ENCODE measurements at places on chromosomes 7 and 10. TPM values are rescaled to one million over a fixed set of nuclear protein-coding genes. Genes with fewer than 3 reads are reported as not detected.

- no peak for DNase-seq
These were observed 94.1 kb downstream of the AOAH start for GRCh38 chr7:36630112-36630650.

GRCh38 chr10:115963848-115964247, 309.2 kb downstream of the GFRA1 start:
- peak; percentile 7 for DNase-seq

- DNase-seq, result no peak
These were observed 624.5 kb downstream of the PARD3 start for GRCh38 chr10:34190580-34190979.

DNA sequence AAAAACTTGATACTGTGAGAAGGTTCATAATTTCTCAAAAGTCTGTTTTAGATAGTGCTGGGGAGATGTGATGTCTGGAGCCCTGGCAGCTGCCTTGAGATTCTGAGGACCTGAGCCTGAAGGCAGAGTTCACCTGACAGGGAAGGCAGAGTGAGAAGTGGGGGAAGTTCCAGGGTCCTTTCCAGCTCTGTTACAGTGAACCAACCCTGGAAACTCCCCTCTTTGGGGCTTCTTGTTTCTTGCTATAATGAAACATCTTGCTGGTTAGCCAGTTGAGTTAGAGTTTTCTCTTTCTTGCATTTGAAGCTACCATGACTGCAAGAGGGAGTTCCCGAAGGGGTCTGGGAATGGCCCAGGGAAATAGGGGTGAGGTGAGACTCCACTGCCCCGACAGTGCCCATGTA, 158.9 kb upstream of the TNRC18 start:
- DNase-seq, result no peak

DNA sequence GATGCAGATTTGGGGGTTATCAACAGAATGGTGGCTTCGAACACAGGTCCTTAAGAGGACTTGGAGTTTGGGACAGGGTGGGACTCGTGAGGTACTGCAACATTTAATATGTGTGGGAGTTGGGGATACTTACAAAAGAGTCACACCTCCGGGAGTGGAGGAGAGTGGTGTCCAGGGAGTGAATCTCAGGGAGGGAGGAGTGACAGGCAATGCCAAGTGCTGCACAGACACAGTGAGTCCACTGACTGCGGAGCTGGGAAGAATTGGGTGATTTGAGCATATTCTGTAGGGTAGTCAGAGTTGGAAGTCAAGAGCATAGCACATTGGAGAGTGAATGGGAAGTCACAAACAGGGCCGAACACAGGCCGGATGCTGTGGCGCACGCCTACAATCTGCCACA, 5.1 kb downstream of the UBE3C start:
- DNase-seq, result no peak

DNA sequence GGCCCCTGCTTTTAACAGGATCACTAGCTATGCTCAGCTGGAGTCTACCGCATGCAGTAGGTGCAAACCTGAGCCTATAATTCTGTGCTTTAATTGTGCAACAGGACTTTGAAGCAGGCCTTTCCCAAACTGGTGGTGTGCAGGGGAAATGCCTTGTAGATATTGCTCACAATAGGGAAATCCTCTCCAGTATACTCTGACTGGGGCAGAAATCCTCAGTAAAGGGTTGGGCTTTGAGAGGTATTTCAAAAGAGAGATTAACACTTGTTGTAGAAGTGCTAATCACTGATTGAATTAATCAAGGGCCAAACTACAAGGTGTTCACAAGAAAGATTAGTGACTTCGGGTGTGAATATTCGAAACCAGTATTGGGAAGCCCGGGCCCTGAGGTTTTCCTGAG, 58.5 kb upstream of the EXOC6 start:
- no peak for DNase-seq

DNA sequence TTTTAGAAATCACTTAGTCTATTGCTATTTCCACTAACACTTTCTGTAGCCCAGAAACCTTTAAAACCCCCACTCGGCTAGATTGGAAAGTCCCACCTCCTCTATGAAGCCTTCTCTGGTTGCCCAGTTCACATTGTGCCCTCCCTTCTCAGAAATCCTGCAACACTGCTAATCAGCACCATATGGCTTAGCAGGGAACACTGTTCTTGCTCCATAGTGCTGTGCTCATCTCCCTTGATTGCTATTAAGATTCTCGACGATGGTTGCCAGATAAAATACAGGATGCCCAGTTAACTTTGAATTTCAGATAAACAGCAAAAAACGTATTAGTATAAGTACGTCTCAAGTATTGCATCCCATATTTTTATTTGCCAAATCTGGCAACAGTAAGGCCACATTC, 40.1 kb upstream of the XPNPEP1 start:
- peak; percentile 76 for DNase-seq

- DNase-seq, result peak; percentile 31
These were observed 23.4 kb upstream of the GSAP start for GRCh38 chr7:77439572-77439971.

DNA sequence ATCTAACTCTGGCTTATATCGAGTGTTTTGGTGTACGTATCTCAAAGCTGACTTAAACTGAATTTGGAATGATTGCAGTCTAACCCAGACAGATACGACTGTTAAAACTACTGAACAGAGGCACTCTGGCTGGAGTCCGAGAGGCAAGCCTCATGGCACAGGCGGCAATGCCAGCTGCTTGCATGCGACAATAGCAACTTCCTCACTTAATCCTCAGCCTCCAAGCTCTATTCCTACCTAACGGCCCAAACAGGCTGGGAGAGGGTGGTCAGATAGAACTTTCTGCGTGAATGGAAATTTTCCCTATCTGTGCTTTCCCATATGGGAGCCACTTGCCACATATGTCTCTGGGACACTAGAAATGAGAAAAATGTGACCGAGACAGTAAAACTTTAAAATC, 292.0 kb upstream of the KLF6 start:
- no peak for DNase-seq

GRCh38 chr10:107166403-107166802, 1.9 kb upstream of the SORCS1 start:
- DNase-seq, result no peak

DNA sequence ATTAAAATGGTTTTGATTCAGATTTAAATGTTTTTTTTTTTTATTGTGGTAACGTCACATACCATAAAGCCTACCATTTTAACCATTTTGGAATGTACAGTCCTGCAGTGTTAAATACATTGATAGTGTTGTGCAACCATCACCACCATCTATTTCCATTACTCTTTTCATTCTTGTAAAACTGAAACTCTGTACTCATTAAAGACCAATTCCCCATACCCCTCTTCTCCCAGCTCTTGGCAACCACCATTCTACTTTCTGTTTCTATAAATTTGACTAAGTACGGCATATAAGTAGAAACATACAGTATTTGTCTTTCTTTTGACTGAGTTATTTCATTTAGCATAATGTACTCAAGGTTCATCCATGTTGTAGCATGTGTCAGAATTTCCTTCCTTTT, 96.2 kb downstream of the EXOC4 start:
- DNase-seq, result no peak

DNA sequence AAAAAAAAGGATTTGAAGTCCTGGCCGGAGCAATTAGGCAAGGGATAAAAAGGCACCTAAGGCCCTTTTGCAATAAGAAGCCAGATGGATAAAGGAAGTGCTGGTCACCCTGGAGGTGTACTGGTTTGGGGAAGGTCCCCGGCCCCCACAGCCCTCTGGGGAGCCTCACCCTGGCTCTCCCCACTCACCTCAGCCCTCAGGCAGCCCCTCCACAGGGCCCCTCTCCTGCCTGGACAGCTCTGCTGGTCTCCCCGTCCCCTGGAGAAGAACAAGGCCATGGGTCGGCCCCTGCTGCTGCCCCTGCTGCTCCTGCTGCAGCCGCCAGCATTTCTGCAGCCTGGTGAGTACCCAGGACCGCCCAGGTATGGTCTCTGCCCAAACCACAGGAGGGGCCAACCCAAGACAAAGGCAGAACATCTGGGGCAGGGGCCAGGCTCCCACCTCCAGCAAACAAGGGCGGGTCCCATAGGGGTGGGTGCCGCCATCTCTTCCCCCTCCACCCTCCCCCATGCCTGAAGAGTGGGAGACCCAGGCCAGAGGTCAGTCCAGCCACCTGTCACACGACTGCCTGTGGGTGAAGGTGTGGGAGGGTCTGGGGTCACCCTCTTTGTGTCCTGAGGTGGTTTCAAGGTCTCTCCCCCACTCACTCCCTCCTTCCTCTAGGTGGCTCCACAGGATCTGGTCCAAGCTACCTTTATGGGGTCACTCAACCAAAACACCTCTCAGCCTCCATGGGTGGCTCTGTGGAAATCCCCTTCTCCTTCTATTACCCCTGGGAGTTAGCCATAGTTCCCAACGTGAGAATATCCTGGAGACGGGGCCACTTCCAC, at the start of gene PILRB:
TSS of gene PILRB (plus strand) at position 91 of the 830 bp plus-strand sequence. CDS start at position 277, 186 bp downstream.
- DNase-seq, result no peak

DNA sequence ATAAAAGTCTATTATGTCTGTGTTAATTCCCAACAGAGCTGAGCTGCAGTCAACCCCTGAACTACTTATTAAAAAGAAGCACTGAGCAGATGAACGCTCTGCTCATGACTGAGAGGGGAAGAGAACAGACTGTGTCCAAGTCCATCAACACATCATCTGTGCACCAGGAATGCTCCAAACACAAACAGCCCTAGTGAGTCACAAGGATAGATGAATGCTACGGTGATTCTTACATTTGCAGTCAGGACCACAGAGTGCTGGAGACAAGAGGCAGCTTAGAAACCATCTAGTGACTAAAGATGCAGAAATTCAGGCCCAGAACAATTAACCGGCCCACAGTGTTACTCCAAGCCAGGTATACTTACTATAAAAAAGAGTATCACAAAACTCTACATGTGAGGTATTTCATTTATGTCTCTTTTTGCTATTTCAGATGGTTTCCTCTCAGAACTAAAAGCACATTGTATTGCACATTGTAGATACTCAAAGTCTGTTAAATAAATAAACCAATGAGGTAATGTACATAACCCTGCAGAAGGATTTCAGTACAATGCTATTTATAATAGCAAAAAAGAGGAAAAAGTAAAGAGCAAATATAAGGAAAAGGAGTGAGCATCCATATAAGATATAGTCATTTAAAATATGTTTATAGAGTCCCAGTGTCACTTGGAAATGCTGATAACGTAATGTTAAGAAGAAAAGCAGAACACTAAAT, 159.2 kb downstream of the KCNMA1 start:
- peak; percentile 67 for DNase-seq

IFIT1 gene
- total RNA-seq, result 172 TPM

LRRC27 gene
- total RNA-seq, result 24.1 TPM

CDHR3 gene
- total RNA-seq, result 19.6 TPM

OPALIN gene
- total RNA-seq, result not detected
